CD4-positive, alpha-beta T cell treated with Interleukin-12 subunit alpha and Interleukin-12 subunit beta, for 1 hour (primary cell): ENCODE measurements at places on chromosomes 2 and 18.

GRCh38 chr2:53842891-53843290, 16.9 kb downstream of the GPR75 start:
- DNase-seq: no peak

GRCh38 chr2:190318931-190319554, 583 bp downstream of the HIBCH start:
- DNase-seq: peak; percentile 18

DNA sequence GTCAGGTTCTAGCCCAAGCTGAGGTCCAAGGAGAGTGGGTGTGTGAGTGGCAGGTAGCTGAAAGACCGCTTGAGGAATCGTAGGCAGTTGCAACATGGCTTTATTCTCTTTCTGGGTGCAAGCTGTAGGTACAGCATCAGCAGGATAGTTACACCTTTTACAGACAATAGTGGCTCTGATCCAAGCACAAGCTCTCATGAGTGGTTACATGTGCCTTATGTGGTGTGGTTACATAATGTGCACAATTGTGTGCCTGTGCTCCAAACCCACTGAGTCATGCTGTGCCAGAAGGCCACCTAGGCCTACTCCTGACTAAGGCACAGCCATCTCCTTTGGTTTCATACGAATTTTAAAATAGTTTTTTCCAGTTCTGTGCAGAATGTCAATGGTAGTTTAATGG, 227.6 kb downstream of the SATB2 start:
- DNase-seq: no peak

DNA sequence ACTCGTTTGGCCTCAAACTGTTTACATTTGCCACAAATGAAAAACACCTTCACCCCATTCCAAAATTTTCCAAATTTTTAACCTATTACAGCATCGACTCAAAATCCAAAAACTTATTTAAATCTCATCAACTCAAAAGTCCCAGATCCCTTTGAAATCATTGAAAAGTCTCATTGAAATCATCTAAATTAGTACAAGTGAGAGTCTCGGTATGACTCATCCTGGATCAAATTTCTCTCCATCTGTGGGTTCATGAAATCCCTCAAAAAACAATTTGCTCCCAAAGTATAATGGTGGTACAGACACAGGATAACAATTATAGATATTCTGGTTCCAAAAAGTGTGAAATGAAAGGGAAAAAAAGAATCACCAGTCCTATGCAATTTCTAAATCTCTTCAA, 65.1 kb downstream of the LRP1B start:
- no peak for DNase-seq

DNA sequence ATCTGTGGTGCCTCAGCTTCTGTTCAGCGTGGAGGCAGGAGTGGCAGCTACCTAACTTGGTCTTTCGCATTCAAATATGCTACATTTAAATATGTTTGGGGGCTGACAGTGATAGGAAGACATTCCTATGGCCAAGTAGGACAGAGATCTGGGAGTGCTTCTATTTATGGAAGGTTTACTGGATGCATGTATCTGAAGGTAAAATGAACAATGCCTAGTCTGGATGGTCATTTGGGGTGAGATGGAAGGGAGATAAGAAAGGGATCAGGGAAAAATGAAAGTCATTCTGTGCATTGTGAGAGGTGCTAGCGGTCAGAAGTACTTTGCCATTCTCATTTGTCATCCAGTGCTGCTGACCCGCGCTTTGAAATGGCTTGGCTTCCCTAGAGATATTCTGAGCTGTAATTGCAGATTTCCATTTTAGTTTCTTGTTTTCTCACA, 300.9 kb upstream of the FBXO11 start:
- DNase-seq: no peak

- DNase-seq: no peak
Measured at GRCh38 chr2:65957454-65957853, 477.5 kb upstream of the MEIS1 start.

- no peak for DNase-seq
Measured at GRCh38 chr2:16069663-16069932, 129.2 kb downstream of the MYCN start.

DNA sequence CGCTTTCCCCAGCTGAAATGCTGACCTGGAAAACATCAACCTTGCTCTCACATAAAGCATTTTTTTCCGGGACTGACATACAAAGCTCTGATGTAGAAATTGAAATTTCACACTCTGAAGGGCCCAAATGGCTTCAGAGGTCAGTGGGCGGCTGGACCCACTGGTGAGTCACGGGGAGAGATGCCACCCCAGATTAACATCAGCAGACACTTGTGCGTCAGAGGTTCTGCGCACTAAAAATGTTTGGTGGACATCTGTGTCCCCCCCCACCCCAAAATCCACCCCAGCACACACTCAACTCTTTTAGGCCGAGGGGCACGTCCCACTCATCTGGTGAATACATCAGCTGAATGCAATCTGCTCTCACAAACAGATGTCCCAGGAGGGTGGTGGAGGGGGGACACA, 208.9 kb downstream of the ASB1 start:
- no peak for DNase-seq
